ENCODE measurements at places on chromosomes 7 and 10.

DNA sequence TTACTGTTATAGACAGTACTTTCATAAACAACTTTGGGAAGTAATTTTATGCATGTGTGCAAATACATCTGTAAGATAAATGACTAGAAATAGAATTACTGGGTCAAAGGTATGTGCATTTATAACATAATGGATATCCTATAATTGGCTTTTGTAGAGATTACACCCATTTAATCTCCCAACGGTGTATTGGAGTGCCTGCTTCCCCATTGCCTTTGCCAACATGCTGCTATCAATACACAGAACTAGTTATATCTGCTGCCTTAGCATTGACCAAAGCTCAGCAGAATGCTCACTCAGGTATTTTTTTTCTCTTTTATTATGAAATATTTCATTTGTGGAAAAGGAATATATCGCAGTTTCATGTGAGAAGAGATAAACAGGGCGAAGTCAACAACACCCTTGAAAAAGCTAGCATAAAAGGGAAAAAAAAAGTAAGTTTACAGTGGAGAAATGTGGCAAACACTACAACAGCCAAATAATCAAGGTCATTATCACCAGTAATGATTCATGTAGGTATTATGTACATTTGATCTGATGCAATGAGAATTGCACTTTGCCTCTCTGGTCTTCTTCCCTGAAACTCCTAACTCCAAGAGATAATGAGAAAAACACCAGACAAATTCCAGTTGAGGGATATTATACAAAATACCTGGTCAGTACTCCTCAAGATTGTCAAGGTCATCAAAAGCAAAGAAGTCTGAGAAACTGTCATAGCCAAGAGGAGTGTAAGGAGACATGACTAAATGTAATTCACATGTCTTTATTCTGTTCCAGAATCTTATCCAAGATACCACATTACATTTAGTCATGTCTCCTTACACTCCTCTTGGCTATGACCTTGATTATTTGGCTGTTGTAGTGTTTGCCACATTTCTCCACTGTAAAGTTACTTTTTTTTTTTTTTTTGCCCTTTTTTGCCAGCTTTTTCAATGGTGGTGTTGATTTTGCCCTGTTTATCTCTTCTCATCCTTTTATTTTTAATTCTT is 36.8 kb downstream of the MARCHF5 start:
- DNase-seq, result no peak

DNA sequence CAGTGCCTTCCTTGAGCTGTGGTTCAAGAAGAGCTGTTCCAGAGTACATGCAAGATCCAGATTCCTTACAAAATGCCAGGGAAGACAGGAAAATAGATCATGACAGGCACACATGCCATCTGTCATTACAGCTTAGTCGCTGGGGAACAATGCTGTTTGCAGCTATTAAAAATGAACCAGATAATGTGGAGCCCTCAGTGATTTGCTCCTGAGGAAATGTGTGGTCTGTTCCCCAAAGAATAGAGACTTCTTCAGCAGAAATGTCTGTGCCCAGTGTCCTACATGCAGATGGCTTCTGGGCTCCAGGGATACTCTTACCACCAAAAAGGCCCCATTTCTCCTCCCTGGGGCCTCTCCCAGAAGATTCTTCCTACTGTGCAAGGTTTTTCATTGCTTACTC is 627.9 kb downstream of the SORCS3 start:
- no peak for DNase-seq

- DNase-seq, result peak; percentile 45
These were observed 32.4 kb upstream of the MTPN start for GRCh38 chr7:136009488-136010079.

DNA sequence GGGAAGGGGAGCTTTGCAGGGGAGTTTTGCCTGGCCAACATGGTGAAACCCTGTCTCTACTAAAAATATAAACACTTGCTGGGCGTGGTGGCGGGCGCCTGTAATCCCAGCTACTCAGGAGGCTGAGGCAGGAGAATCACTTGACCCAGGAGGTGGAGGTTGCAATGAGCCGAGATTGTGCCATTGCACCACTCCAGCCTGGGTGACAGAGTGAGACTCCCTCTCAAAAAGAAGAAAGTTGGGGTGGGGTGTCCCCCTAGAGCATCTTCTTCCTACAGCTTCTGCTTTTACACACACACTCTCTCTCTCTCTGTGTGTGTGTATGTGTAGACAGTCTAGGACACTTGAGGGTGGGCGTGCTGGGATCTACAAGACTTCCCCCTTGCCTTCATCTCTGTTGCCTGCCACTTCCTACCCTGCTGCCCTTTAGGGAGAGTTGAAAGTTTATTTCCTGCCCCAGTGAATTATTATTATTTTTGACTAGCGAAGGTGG is 21.7 kb downstream of the PLAU start:
- DNase-seq, result no peak

DNA sequence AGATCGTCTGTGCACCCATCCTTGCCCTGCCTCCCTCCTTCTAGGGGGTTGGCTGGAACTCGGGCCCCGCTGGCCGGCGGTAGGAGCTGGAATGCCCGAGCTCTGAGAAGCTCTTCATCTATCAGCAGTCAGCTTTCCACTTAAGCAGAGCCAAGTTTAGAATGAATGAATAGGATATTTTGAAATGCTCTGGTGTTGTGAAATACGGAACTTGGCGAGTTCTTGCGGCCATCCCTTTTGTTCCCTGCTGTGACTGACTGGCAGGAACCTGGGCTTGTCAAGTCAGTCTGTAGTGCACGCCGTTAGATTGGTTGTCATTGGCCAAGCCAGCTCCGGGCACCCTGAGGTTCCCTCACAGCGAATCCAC is 33.3 kb downstream of the FOXK1 start:
- no peak for DNase-seq

- no peak for DNase-seq
These were observed 200.3 kb upstream of the ZMIZ1 start for GRCh38 chr10:78868456-78868855.

DNA sequence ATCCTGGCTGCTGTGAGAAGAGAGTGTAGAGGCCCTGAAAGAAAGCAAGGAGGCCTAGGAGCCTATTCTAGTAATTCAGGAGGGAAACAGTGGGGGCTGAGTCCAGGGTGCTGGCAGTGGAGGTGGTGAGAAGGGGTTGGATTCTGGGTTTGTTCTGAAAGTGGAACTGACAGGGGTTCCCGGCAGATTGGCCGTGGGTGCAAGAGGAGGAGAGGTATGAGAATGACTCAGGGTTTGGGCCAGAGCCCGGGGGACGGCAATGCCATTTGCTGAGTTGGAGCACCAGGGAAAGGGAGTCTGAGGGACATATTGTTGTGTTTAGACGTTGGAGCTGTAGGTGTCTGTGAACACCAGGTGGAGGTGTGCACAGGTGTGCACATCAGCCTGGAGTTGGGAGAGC is 38.5 kb downstream of the NPTX2 start:
- no peak for DNase-seq

GRCh38 chr10:12556039-12556438 is 206.7 kb downstream of the CAMK1D start:
- DNase-seq, result no peak

GRCh38 chr7:1187127-1187526 is 27.1 kb upstream of the ZFAND2A start:
- DNase-seq, result no peak

DNA sequence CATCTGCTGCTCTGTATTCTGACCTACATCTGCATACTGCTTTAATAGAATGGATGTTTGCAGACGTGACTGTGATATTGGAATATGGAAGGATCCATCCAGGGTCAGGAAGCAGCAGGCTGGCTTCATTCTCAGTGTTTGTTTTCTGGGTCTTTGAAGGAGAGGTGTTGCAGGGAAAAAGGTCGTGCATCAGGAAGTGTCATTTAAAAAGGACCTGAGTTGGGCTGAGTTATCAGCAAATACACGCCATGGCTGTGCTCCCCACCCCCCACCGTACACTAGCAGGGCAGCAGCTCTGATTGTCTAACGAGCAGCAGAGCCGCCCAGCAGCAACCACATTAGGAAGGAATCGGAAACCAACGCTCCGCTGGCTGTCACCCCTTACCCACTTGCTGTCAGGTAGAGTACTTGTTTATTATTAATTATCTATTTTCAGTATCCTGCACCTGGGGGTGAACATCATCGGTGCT is 63.1 kb upstream of the STEAP1B start:
- no peak for DNase-seq

GRCh38 chr10:116262678-116263077 is 10.3 kb downstream of the GFRA1 start:
- DNase-seq, result no peak

DNA sequence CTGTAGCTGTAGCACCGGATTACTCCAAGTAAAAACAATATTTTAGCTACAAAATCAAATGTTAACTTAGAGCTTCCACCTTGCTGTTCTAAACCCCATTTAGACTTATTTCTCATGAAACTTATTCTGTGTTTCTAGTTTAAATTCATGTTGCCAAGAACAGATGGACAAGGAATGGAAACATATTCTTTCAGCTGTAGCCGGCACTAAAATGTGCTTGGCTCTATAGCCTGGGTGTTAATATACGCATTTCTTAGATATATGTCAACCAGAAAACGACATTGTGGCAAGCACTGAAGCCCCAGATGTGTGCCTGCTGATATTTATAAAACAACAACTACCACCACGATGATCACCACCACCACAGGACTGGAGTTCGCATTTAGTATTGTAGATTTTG is 190.3 kb upstream of the ETV1 start:
- no peak for DNase-seq

GRCh38 chr7:129423700-129424410 is 10.4 kb upstream of the STRIP2 start:
- DNase-seq, result no peak

GRCh38 chr10:113663908-113664307 is at the start of gene NRAP:
Gene NRAP, minus strand, starts transcription at chr10:113664041. Its CDS starts 159 bp downstream, at chr10:113663882.
- DNase-seq, result no peak

DNA sequence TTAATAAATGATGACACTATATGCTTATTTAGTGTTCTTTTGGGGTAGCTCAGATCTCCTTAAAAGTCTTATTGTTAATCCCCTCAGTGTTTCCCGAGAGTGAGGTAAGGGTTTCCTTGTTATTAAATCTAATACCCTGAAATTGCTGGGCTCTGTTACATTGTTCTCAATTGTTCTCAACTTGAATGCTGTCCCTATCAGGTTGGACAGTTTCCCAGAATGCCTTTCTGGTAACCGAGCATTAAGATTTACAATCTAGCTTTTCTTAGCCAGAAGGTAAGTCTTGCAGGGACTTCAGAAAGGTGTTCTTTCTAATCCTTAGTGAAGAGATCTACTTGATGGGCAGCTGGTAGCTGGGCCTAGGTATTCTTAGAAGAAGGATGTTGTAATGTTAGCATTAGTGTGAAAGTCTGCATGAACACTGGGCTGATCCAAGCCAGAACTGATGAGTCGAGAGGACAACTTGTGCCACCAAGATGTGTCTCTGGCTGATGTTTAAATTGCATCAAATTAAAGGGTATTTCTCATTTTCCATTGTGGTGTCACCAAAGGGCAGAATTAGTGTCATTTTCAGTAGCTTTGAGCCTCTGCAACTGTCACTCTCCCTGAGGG is 89.9 kb downstream of the SND1 start:
- DNase-seq, result no peak

DNA sequence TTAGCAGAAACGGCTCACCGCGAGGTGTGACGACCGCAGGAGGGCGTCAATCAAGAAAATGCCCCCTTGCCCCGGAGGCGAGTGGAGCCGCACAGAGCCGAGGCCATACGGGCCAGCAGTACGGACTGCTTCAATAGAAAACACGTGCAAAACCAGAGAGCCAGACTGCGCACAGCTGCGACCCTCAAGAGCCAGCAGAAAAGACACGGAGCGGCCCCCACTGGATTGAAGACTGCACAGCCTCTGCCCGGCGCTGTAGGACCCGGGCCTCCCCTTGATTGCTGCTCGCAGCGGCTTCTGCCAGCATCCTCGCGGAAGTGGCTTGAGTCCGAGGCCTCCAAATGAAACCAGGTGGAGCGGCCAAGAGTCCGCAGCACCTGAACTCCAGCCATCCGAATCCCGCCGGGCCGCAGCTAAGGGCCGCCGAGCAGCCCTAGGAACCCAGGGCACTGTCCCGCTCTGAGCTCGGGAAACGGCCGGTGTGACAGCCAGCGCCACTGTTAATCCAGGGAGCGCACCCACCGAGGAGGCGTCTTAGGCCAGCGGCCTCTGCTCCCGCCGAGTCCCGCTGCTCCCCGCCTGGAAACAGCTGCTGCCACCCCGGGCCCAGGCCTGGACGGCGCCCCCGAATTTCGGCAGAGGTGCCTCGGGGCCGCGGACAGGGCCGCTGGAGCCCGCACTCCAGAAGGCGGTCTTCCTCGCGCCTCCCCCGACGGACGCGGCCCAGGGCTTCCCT is 660 bp upstream of the HHEX start:
- DNase-seq, result no peak

DNA sequence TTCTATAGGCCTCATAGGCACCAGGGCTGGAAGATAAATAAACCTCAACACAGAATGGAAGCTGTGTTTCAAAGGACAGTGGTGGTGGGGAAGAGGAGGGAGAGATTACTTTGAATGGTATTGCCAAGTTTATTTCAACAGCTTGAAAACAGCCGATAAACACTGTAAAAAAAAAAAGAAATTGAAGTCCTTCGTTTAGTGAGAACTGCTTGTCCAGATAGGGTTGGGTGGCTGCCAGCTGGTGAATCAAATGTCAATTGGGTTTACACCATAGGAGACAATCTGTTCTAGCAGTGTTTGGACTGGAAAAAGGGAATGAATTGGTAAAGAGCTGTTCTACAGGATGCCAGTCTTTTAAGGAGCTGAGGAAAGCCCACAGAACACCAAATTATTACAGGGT is 254.8 kb downstream of the PHF14 start:
- no peak for DNase-seq

DNA sequence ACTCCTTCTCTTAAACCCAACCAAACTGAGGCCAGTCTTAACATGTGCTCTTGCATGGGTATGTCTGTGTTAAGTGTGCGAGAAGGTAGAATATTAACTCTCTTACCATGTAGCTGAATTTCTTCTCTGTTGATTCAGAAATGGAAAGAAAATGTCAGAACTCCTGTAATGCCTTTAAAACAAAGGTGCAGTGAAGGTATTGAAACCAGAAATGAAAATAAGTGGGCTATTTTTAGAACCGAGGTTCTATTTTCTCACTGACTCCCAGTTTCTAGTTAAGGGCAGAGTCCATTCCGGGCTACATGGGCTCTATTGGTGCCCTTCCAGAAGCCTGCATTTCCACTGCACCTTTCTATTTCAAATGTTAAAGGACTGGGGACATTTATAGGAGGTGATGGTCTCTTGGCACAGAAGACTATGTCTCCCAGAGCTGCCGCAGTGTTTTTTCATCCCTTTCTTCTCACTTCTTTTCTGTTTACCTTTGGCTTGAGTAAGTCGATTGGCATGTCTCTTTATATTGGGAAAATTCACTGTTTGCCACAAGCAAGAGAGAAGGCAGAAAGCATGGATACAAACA is 174.9 kb downstream of the LRMDA start:
- DNase-seq, result no peak

GRCh38 chr10:8033812-8034465 is 20.5 kb upstream of the GATA3 start:
- no peak for DNase-seq

- DNase-seq, result no peak
These were observed 132.1 kb downstream of the INHBA start for GRCh38 chr7:41570766-41571165.

DNA sequence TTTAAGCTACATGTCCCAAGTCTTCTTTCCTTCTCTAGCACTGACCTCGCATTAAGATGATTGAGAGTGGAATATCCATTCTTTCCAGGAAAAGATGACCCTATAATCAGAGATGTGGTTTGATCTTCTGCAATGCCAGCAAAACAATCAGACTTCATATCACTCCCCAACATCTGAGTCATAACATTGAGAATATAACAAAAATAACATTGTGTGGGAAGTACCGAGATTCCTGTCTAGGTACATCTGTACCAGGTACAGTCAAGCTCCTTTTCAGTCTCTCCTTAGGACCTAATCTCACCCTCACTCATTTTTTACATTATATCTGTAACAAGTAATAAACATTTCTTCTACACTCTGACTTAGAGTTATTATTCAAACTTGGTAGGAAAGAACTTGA is 201.6 kb downstream of the LRRTM3 start:
- no peak for DNase-seq
